ENCODE measurements at places on chromosomes 6 and 20. TPM values are rescaled to one million over a fixed set of nuclear protein-coding genes. Genes with fewer than 3 reads are reported as not detected.

Gene NMBR
- total RNA-seq, result not detected

DNA sequence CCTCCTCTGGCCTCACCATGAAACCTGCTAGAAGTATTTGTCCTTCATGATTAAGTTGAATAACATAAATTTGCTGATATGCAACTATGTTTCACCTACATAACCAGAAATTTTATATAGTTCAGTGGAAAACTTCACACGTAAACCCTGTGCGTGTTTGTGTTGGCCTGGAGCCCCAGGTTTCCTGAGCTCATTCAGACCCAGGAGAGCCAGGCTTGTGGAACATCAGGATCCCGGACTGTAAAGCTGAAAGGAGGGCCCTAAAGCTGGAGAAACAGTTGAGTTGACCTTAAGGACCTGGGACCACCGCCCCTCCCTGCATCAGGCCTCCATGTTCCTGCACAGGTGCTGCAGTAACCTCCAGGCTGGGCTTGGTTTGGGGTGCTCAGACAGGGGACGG is 3.1 kb upstream of the SPATS1 start:
- DNase-seq, result no peak

Gene SYNGAP1
- 42.0 TPM for total RNA-seq

DNA sequence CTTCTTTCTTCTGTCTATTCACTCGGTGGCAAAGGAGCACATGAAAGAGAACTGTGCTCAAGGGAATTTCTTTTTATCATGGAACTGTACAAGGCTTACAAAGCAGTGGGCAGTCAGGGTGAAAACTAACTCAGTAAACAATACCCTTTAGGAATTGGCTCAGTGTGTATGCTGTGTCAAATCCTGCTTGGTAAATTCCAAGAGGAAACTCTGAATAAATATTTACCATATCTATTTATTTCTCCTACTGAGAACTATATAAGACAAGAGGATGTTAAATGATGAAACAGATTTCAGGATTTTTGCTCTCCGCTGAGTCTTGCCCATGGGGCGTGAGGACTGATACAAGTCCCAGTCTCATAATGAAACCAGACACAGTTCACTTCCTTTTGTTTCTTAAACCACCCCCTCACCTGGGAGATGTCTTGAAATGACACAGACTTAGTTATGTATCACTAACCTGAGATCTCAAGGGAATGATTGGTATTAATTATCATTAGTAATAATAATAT is 188.8 kb downstream of the BACH2 start:
- peak; percentile 52 for DNase-seq

DNA sequence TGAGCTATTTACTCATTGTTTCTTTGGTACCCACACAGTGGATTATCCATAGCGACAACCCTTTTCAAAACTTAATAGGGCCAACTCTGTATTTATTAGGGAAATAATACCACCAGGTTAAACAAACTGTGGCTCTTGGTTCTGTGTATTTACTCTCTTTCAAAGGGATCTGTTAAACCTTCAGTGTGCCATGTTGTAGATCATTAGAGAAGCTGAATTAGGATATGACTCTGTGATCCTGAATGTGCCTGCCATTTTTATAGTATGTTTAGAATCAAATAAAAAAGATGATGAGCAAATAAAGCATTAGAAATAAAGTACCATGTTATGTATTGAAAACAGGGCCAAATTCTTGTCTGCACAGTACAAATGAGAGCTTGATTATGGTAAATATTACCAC is 25.0 kb upstream of the SLC35D3 start:
- no peak for DNase-seq

Data from activated CD8-positive, alpha-beta T cell treated with anti-CD3 and anti-CD28 coated beads, Interleukin-2, amount 10 ng/mL, durations not matched to agents 7 days and 5 days (primary cell).